PC-3 (cell line): ENCODE measurements at places on chromosomes 5 and 9.

DNA sequence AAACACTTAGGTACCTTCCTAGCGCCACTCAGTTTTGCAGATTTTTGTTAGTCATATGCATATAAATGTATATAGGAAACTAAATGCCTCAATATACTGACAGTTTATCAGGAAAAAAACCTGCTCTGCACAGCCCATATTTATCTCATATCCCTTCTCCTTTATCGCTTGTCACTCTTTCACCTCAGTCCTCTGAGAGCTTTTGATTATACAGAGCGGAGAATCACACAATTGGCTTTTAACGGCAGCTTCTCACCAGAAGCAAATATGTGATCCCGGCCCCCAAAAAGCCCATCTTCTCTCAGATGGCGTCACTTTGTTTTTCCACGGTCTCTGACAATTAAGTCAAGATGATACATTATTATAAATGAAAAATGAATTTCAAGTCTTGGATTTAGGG is 362.6 kb downstream of the DNAH5 start:
- no peak for DNase-seq

- DNase-seq: no peak
These were observed 2.6 kb upstream of the CEP72 start for GRCh38 chr5:609506-609905.

DNA sequence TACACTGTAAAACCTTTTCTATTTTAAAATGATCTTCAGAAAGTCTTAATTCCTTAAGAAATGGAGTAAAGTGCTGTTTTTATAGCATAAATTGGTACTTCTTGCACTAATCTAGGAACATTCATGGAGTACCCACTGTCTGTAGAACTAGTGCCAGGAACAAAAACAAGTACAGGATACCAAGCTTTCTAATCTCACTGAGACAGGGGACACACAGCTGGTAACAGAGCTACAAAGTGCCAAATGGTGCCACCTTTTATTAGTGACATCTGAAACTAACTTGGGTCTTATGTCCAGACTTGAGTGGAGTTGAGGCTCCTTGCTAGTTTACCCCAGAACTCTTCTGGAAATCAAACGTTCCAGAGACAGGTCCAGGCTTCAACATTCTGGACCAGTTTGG is 57.9 kb downstream of the RNF130 start:
- no peak for DNase-seq

DNA sequence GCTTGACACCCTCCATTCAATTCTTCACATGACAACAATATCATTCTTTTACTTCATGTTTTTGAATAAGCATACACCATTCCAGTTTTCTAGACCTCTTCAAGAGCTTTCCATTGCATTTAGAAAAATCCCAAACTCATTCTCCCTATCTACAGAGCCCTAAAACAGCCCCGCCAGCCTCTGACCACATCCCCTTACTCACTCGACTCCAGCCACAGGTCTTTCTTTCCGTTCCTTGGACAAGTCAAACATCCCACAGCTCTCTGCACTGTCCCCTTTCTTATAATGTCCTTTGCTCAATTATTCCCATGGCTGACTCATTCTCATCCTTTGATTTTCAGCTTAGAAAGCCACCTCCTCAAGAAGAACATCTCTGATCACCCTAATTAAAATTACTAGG is 38.2 kb downstream of the TTC39B start:
- DNase-seq: no peak

GRCh38 chr9:4553951-4554381 is 63.7 kb downstream of the SLC1A1 start:
- DNase-seq: peak; percentile 7

DNA sequence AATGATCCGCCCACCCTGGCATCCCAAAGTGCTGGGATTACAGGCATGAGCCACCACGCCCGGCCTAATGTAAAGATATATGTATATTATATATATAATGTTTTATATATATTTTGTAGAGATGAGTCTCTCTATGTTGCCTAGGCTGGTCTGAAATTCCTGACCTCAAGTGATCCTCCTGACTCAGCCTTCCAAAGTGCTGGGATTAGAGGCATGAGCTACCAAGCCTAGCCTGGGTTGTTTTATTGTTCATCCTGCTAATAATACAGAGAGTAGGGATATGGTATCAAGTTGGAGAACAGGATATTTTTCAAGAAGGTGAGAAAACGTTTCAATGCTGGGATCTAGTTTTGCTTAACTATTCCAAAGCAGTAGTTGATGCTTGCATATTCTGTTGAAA is 2.9 kb downstream of the SEC24A start:
- DNase-seq: no peak

- peak; percentile 54 for DNase-seq
These were observed 801 bp upstream of the PRSS3 start for GRCh38 chr9:33794560-33794959.

DNA sequence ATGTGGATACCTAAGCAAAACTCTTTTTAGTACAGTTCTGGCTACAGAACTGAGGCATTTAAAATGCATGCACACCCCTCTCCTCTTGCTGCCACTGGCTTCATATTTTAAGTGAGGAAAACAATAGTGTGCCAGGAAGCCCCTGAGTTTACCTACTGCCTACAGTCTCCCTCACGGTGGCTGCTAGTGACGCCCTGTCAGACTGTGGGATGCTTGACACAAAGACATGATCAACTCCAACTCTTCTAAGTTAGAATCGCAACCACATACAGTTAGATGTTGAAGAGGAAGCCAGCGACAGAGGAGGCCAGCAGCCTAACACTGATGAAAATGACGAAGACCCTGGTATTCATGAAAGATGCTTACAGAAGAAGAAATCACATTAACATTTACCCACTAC is 1.3 kb downstream of the SEC16A start:
- DNase-seq: peak; percentile 1

DNA sequence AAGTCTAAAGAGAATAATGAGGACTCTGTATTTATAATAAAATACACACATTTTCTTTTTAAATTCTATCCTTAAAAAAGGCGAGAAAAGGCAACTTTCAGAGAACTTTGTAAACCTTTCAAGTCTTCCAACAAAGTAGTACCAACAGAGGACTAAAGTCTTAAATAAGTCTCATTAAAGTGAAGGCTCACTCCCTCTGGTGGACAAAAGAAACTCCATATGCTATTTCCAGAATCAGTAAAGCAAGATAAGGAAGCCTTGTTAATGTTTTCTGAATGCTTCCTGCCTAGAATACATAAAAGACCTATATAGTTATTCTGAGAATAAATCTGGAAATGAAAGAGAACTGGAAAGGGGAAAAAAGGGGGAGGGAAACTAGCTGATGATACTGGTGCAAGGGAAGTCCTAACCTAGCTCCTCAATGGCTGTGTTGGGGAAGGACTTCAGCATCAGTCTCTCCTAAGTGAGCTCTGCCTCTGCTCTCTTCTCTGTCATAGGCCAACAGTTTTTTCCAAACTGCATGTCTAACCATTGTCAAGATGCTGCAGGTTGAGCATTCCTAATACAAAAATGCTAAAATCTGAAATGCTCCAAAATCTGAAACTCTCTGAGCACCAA is 7.2 kb downstream of the HMGCS1 start:
- peak; percentile 88 for DNase-seq

DNA sequence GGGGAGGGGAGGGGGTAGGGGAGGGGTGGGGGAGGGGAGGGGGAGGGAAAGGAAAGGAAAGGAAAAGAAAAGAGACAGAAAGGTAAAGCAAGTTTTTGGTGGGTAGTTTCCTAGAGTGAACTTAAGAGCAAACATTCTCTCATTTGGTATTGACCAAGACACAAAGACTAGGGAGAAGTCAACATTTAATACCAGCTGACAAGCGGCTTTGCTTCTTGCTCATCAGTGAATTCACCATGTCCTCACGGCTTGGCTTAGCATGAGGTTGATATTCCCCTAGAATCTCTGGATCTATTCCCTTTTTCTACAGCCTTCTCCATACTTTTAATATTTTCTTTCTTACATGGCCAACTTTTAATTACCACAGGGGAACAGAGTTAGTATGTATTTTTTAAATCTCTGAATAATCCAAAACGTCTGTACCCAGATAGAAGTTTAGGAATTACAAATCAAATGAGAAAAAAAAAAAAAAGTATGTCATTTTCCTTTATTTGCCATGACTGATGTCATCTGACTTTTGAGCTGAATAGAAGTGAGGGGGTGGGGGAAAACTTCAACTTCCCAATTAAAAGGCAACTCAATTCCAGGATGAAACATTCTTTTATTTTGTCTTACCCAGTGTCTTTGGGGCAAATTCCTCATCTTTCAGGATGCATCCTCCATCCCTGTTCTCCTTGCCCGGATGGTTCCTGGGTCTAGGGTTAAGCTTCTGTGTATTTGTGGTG is 40.1 kb upstream of the GLIS3 start:
- peak; percentile 6 for DNase-seq

- DNase-seq: no peak
These were observed 93.2 kb upstream of the CPEB4 start for GRCh38 chr5:173794901-173795416.

DNA sequence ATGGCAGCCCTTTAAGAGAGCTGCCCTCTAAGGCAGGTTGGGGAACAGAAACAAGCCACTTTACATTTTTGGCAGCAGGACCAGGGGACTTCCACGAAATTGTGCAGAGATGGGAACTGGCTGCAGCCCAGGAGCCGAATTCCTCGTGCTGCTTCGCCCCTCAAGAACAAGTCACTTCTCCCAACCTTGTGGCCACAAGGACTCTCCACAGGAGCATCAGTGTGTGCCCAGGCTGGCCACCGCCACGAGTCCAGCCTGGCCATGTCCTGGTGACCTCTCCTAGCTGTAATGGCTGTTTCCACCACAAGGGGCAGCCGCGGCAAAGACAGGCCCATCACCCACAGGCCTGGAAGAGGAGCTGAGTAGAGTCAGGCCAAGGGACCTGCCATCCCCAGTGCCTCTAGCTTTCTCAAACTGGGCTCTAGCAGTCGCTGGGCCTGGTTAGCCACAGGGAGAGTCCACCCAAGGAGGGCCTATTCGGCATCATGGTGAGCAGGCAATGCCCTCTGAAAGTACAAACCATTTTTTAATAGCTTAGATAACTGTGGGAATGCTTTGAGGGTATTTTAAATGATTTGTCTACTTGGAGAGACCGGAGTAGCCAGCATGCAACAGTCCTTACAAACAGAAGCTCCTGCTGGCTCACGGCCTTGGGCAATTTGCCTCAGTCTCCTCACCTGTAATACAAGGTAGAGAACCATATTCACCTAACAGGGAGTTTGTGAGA is 129.0 kb downstream of the COL23A1 start:
- DNase-seq: peak; percentile 66

DNA sequence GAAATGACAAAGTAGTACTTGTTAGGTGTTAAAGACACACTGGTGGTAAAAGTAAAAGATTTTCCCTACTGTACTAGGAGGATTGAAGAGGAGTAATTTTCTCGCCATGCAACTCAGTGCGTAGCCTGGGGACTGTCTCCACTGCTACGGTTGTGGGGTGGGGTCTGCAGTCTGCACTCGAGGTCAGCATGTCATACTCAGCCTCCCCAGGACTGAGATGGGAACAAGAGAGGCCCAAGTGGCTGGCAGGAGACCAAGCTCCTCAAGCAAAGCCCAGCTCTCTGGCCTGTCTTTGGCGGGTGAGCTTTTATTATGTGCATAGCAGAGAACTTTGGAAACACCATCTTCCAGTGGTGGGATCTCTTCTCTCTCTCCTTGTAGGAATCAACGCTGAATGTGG is 10.4 kb downstream of the NHP2 start:
- no peak for DNase-seq
